ENCODE measurements at places on chromosomes 16 and 17.

DNA sequence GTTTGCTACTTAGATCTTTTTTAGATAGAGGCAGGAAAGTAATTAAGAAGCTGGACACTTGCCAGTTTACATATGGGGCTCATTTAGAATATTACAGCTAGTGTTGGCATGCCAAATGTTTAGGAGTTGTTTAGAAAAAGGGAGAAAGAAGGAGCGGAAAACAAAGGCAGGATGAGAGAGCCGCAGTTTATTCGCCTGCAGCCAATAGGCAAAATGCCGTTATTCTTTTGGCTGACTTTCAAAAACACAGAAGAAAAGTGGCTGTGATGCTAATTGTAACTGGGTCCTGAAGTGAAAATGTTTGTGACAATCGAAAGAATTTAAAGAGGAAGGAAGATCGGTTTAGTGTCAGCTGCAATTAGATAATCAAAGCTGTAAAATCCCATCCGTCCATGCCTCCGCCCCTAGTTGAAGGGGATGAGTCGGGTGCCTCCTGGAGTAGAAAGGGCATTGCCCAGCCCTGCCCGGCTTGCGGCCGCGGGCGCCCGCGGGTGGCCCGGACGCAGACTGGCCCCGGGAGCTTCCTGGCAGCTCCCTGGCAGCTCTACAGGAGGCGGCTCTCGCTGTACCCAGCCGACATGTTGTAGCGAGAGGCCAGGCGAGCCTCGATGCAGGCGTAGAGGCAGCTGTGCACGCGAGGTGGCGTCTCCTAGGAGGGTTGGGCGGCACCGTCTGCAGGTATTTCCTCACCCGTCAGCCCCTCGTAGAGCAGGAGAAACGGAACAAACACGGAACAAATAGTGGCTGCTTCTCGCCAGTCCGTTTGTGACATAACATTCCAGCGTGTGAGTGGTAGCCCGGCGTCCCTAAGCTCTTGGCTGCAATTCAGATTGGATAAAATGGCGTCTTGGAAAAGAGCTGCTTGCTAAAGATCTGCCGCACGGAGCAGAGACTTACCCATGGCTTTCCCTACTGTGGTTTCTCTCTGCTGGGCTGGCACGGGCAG is 82.2 kb downstream of the TNRC6C start:
- no peak for DNase-seq

DNA sequence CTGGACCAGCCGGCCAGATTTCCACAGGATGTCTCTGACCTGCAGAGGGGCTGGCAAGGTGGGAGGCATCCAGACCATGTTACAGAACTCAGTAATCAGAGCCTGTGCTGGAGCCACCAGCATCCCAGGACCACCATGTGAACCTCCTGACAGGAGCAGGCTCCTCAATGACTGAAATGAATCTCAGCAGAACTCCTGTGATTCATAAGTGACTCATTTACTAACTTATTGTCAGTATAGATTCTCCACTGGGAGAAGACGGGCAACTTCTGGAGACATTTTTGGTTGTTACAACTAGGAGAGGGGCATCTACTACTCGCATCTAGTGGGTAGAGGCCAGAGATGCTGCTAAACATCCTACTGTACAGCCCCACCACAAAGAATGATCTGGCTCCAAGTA is 3.1 kb upstream of the WWOX start:
- no peak for DNase-seq

- DNase-seq = no peak
Observed at GRCh38 chr17:29190039-29190438, 9.8 kb upstream of the MYO18A start.

GRCh38 chr17:48262982-48263730 is 155.6 kb downstream of the SNX11 start:
- DNase-seq = no peak

DNA sequence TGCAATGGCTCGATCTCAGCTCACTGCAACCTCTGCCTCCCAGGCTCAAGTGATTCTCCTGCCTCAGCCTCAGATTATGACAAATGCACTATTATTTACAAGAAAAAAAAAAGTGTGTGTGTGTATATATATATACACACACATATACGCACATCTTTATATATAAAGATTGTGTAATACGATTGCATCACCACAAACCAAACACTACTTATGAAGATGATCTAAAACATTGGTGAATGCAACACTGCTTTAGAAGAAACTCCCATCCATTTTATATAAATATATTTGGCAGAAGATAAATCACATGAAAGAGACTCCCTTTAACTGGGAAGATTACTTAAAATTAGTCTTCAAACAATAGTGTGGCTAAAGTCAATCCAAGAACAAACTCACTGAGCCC is 96.7 kb downstream of the SYCE1L start:
- DNase-seq = no peak

GRCh38 chr17:82121660-82122629 is 23.9 kb upstream of the FASN start:
- no peak for DNase-seq

GRCh38 chr16:4152267-4152666 is 36.0 kb upstream of the ADCY9 start:
- no peak for DNase-seq

DNA sequence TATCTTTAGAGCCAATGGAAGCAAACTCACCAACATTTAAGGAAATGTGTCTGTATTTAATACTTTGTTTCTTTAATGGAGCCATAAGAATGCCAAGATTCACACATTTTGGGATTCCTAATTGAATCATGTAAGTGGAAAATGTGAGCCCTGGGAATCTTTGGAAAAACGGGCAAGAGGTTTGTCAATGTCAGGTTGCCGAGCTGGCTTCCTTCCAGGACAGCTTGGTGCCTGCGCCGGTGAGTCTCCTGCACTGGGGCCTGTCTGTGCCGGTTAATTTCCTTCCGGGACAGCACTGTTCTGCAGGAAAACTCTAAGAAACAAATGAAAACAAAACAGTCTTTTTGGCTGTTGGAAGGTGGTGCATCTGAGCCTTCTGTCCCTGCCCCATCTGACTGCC is 210.6 kb downstream of the HAPSTR1 start:
- DNase-seq = no peak

DNA sequence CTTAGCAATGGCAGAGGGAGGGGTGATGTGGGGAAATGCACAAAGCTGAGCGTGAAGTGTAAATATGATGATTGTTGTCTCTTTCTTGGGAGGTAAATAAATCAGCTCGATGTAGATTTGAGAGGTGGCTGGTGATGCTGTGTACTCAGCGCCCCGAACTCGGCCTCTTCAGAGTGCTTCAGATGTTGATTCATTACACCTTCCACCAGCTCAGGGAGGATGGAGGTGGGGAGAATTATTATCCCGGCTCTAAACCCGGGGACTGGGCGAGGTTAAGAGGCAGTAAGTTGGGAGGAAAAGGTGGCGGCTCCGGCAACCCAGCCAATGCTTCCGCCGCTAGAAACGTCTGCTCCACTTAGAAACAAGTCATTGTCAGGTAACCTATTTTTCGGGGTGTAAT is 86.5 kb downstream of the RPA1 start:
- DNase-seq = no peak

- DNase-seq = no peak
Observed at GRCh38 chr17:30600830-30601494, 123.8 kb downstream of the GOSR1 start.

DNA sequence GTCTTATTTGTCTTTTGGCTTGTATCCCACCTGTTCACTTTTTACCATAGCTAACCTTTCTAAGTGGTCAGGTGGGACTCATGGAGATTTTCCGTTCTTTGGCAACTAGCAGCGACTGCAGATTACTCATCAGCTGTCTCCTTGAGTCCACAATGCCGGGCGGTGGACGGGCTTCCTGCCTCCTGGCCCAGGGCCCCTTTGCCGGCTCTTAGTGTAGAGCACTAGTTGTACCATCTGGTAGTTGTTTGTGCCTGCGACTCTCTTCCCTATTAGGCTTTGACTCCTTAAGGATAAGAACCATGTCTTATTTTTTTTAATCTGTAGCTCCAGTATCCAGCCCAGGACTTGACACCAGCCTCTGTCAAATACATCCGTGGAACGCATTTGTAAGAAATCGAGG is 399.9 kb downstream of the WWOX start:
- no peak for DNase-seq

GRCh38 chr17:50220811-50221210 is 19.4 kb upstream of the COL1A1 start:
- no peak for DNase-seq

GRCh38 chr16:26491101-26491670 is 575.5 kb upstream of the C16orf82 start:
- DNase-seq = no peak

GRCh38 chr17:34435182-34435928 is 72.3 kb upstream of the CCL1 start:
- DNase-seq = no peak

DNA sequence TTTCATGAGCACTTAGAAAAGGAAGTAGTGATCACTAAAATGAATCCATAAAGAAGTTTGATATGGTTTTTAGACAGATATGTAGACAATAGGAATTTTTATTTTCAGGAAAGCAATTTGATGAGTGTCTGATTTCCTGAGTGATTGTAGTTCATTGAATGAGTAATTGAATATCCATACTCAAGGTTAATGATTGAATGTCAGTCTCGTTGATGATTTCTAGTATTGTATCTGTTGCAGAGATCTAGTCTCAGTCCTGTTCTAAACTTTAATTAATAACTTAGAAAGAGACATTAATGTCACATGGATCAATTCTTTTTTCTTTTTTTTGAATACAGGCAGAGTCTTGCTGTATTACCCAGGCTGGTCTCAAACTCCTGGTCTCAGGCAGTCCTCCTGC is 78.3 kb downstream of the NLK start:
- no peak for DNase-seq

GRCh38 chr16:88010968-88011483 is 59.8 kb downstream of the BANP start:
- no peak for DNase-seq

DNA sequence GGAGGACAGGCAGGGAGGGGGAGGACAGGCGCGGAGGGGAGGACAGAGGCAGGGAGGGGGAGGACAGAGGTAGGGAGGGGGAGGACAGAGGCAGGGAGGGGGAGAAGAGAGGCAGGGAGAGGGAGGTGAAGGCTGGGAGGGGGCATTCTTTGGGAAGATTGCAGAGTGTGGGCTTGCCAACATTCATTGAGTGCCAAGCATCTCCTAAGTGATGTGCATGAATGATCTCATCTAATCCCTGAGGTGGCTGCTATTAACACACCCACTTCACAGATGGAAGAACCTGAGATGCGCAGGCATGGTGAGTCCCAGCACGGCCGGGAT is 58.3 kb downstream of the NT5M start:
- no peak for DNase-seq

- no peak for DNase-seq
Observed at GRCh38 chr17:290626-291025, 62.0 kb downstream of the RPH3AL start.

DNA sequence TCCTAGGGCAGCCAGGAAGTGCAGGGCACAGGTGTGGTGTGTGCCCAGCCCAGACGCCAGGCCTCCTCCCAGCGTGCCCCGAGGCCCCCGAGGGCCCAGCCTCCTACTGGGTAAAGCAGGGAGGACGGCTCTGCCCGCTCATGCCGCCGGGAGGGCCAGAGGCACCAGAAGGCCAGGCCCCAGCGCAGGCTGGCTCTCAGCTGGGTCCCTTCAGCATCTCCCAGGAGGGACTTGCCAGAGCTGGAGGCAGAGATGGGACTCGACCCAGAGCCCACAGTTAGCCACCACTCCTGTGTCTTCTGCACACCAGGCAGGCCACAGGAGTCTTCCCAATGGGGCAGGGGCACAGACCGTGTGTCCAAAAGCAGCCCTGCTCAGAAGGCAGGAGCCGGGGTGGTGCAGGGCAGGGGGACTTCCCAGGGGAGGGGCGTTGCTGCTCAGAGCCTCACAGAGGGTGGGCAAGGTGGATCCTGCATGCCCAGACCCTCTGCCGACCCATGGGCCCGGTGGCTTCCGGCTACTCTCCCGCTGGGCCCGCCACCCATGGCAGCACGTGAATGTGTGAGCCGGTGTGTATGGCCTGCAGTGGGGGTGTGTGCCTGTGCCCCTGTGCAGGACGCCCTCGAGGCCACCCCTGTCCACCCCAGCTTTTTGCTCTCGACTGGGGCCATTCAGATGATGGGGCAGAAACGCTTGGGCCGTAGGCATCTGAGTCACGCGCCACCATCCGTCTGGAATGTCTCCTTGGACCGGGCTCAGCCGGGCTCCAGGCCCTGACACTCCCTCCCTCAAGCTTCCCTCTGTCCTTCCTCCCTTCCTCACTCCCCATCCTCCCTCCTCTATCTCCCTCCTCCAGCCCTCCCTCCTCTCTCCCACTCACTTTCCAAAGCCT is 5.7 kb upstream of the ZNF469 start:
- DNase-seq = no peak

DNA sequence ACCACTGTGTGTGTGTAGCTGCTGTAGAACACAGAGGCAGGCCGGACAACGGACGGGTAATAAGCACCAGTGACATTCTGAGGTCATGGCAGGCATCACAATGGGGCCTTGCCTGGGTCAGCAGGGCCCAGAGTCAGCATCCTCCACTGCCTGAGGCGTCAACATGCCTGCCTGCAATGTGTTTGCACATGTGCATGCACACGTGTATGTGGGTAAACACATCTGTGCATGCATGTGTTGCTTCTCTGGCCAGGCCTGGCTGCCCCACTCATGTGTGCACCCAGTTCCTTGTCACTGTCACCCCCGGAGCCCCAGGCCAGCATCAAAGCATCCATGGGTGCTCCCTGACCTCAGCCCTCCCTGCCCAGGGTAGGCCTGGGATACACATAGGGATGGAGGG is 43.3 kb downstream of the LGALS9 start:
- no peak for DNase-seq

GRCh38 chr17:32671896-32672295 is 185.1 kb downstream of the CDK5R1 start:
- DNase-seq = no peak

- DNase-seq = no peak
Observed at GRCh38 chr16:7217797-7218196, 114.8 kb upstream of the RBFOX1 start.
